ENCODE measurements at places on chromosomes 12 and 14.

- no peak for DNase-seq
These were observed 56.3 kb downstream of the SIX6 start for GRCh38 chr14:60565211-60565610.

GRCh38 chr12:130925666-130926015, 28.1 kb upstream of the ADGRD1 start:
- no peak for DNase-seq

DNA sequence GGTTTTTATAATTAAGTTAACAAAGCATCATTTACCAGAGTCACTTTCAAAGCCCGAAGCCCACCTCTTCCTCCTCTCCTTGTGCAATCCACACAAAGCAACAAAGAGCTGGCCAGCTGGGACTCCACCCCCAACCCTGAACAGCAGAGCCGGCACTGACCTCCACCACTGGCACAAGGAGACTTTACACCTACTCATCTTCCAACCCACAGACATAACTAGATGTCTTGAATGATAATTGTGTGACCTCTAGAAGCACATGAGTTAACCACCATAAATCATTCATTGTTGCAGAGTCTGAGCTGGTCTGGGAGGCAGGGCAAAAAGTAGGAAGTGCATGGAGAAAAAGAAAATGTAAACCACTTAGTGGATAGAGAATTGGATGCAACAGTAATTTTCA, 72.2 kb downstream of the ST8SIA1 start:
- no peak for DNase-seq

- no peak for DNase-seq
These were observed 51.8 kb upstream of the HIF1A start for GRCh38 chr14:61643555-61643954.

- no peak for DNase-seq
These were observed 29.5 kb upstream of the INF2 start for GRCh38 chr14:104659764-104660523.

DNA sequence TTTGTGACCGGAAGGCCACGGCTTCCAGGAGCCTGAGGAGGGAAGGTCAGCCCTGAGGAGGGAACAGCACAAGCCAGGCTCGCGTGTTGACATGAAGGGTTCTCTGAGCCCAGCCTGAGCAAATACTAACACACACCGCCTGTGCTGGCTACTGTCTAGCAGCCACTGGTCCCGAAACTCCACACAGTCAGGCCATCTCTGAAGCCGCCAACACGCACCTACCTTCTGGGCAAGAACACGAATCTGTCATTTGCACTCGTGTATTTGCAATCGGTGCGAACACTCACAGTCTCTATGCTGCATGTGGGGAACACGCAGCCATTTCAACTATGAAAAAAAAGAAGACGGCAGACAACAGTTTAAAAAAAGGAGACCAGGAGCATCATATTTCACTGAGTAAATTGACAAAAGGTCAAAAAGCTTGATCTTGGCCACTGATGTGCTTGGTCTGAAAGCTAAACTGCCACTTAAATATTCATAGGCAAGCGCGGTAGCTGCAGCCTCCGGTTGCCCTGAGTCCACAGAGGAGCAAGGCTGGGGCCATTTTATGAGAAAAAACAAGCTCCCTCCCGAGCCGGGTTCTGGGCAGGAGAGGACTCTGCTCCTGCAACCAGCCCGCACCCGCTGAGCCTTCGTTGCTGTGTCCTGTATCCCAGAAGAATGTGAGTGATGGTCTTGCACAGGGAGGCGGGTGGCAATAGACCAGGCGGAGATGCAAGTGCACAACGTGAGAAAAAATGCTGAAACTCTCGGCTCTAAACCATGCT, 57.8 kb downstream of the RIMBP2 start:
- no peak for DNase-seq

GRCh38 chr12:4910502-4911315, 1.0 kb downstream of the KCNA1 start:
- no peak for DNase-seq

GRCh38 chr14:99202516-99202915, 69.5 kb downstream of the BCL11B start:
- no peak for DNase-seq

- DNase-seq: no peak
These were observed 678.7 kb upstream of the TMEM132C start for GRCh38 chr12:127588249-127588648.

- no peak for DNase-seq
These were observed 83.5 kb downstream of the MAP1LC3B2 start for GRCh38 chr12:116642683-116643082.

GRCh38 chr12:49674318-49674981, 32.8 kb downstream of the FMNL3 start:
- no peak for DNase-seq

- no peak for DNase-seq
These were observed 74.6 kb downstream of the RERG start for GRCh38 chr12:15146585-15146984.

- no peak for DNase-seq
These were observed 4.0 kb upstream of the PPP4R4 start for GRCh38 chr14:94170136-94170535.

DNA sequence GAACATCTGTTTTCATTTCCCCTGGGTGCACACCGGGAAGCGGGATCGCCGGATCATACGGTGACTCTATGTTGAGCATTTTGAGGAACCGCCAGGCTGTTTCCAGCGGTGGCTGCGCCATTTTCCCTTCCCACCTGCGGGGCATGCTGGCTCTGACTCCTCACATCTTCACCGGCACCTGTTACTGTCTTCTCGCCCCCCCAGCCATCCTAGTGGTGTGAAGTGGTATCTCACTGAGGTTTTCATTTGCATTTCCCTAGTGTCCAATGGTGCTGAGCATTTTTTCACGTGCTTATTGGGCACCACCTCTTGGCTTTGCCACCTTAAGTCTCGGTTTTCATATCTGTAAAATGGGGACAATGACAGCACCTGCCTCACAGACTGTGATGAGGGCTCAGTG, 44.1 kb upstream of the EML1 start:
- no peak for DNase-seq

- no peak for DNase-seq
These were observed 28.6 kb downstream of the CEP170B start for GRCh38 chr14:104893435-104894207.

DNA sequence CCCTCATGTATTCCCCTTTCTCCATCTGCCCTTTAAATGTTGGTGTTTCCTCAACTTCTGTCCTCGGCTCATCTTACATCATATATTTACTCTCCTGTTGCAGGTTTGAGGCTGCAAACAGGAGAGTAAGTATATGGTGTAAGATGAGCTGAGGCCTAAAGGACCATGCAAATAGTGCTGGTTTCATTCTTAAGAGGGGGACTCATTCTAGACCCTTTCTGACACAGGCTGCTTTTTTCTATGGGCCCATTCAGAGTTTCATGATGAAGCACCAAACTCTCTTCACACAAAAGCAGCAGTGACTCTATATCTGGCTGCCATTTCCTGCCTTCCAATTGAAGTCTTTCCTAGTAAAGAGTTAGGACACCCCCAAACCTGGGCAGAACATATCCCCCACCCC, 218.5 kb downstream of the PHLDA1 start:
- DNase-seq: no peak

DNA sequence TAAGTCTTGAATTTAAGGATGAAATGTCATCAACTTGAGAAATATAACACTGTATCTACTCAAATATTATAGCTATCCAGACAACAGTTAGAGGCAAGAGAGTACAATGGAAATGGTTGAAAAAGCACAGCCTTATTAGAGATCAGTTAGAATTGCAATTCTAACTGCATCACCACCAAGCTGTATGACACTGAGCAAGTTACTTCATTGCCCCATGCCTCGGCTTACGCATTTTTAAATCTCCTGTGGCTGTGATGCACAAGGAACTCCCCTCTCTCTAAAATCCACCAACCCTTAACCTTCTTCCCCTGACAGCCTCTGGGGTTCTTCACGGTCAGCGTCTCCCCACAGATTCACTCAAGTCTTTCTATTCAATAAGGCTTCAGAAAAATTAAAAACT, 75.1 kb downstream of the MED13L start:
- DNase-seq: no peak

- DNase-seq: no peak
These were observed 16.3 kb downstream of the AKAP6 start for GRCh38 chr14:32345311-32345791.

DNA sequence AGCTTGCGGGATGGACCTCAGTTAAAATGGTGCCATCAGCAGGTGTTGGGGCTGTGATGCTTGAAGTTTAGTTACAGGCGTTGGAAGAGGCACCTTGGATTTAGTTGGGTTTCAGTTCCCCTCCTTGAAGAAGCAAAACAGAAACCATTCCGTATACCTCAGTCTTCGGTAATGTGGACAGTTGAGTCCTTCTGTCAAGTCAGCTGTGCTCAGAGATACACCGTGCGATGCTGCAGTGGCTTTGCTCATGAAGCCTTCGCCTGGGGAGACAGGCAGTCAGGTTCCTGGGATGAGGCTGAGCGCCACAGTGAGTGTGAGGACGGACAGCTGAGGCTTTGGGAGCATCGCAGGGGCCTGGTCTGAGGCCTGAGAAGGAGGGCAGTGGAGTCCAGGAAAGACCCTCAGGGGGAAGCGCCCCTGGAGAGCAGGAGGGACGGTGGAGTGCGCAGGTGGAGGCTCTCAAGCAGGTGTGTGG, 7.4 kb downstream of the RAN start:
- DNase-seq: no peak

GRCh38 chr12:48986720-48987291, 8.7 kb downstream of the WNT1 start:
- DNase-seq: no peak

- no peak for DNase-seq
These were observed 172.3 kb downstream of the NDUFA12 start for GRCh38 chr12:94831081-94831751.

- no peak for DNase-seq
These were observed 326.8 kb downstream of the CCDC91 start for GRCh38 chr12:28517101-28517500.

DNA sequence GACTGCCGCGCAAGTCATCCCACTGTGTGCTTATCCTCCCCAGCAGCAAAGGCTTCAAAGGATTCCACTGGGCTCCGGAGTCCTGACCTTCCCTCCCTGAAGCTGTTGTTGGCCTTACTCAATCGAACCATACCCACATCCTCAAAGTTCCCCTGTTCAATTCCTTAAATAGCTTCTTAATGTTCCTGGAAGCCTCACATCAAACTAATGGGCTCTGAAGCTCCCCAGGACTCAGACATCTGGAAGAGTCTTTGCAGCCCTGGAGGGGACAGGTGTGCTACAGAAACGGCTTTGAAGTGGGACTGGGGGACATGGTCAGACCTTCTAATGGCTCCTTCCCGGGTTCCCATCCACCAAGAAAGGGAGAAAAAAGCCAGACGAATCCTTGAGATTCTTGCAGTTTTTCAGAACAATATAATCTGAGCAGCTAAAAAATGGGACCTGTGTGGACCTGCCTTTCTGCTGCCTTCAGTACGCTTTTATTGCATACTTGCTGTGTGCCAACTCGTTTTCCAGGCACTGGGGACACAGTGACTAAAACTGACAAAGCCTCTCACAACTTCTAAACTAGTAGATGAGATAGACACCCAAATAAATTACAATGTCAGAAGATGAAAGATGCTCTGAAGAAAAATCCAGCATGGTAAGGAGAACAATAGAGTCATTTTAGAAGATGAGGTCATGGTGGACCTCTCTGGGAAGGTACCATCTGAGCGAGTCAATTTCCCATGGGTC, 204.5 kb downstream of the MON2 start:
- DNase-seq: no peak

GRCh38 chr12:104012331-104012730, 37.7 kb downstream of the GLT8D2 start:
- no peak for DNase-seq

DNA sequence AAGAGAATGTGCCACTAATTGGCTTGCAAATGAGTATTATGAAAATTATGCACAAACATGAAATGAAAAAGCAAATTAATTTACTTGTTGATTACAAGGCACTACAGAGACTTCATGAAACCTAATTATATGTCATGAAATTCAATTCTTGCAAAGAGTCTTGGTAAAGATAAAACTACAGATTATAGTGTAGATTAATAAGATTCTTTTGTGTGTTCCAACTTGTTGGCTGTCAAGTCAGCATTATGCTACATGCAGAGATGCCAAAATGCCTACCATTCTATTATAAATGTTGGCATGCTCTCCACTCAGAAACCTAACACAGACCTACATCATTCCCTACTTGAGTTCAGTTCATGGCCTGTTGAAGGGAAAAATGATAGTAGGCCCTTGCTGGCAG, 97.2 kb upstream of the KITLG start:
- no peak for DNase-seq

- DNase-seq: no peak
These were observed 28.2 kb downstream of the TRAF3 start for GRCh38 chr14:102805371-102805891.

GRCh38 chr12:110426406-110426805, 22.9 kb upstream of the ANAPC7 start:
- DNase-seq: no peak

DNA sequence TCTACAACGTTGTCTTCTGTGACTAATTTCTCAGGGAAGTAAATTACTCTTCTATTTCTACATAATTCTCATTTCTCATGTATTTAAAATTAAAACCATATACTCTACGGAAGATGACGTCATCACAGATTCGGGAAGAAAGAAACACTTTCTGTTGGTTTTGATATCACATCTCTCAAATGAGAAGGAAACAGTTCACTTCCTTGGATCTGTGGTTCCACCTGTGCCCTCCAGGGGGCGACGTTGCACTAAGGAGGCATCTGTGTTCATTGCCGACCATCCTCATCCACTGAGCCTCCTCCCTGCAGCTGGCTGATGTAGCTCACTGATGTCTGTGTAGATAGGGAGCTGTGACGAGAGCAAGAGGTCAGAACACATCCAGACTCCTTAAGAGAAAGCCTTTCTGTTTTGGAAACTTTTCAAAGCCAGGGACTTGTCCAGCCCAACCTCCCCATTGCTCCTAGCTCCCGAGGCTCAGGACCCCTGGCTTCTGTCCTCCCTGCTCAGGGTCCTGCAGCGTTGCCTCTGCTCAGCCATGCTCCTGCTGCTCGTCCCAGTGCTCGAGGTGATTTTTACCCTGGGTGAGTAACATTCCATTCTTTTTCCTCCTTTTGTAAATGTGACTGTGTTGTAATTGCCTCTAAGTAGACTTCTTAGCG, 172.7 kb upstream of the OR4E1 start:
- DNase-seq: no peak

GRCh38 chr12:57483466-57483865, 3.8 kb upstream of the ARHGAP9 start:
- no peak for DNase-seq

DNA sequence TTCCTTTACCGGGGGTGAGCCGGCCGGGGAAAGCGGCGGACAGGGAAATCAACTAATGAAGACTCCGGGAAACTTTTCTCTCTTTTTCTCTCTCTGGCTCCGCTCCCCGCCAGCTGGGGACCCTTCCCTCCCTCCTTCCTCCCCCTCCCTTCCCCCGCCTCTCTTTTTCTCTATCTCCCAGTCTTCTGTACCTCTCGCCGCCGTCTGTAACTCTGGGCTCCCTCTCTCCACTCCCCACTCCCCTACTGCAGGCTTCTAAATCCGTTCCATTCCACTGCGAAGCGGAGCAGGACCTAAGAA, 6.9 kb upstream of the HOXC11 start:
- DNase-seq: no peak

- no peak for DNase-seq
These were observed 2.9 kb downstream of the RFX4 start for GRCh38 chr12:106585521-106586277.

GRCh38 chr12:6643569-6644256, 3.5 kb downstream of the ACRBP start:
- DNase-seq: no peak

GRCh38 chr14:104792101-104792884, 3.3 kb downstream of the AKT1 start:
- no peak for DNase-seq

- DNase-seq: no peak
These were observed 134.0 kb downstream of the DIO2 start for GRCh38 chr14:80077262-80077661.

- DNase-seq: no peak
These were observed 20.6 kb downstream of the ATF1 start for GRCh38 chr12:50784501-50784900.

All from stimulated activated CD4-positive, alpha-beta T cell treated with anti-CD3 and anti-CD28 coated beads, Interleukin-1b, Interleukin-23, amount 100 ng/mL, for 1 hour (primary cell).